Activated CD4-positive, alpha-beta T cell treated with anti-CD3 and anti-CD28 coated beads, Interleukin-2, Interleukin-6, amounts not matched to agents 100 ng/mL and 50 ng/mL, durations not matched to agents 16 hours and 8 hours (primary cell): ENCODE measurements at places on chromosomes 7 and 10.

- no peak for DNase-seq
Observed at GRCh38 chr7:132742189-132742612, 165.9 kb upstream of the PLXNA4 start.

DNA sequence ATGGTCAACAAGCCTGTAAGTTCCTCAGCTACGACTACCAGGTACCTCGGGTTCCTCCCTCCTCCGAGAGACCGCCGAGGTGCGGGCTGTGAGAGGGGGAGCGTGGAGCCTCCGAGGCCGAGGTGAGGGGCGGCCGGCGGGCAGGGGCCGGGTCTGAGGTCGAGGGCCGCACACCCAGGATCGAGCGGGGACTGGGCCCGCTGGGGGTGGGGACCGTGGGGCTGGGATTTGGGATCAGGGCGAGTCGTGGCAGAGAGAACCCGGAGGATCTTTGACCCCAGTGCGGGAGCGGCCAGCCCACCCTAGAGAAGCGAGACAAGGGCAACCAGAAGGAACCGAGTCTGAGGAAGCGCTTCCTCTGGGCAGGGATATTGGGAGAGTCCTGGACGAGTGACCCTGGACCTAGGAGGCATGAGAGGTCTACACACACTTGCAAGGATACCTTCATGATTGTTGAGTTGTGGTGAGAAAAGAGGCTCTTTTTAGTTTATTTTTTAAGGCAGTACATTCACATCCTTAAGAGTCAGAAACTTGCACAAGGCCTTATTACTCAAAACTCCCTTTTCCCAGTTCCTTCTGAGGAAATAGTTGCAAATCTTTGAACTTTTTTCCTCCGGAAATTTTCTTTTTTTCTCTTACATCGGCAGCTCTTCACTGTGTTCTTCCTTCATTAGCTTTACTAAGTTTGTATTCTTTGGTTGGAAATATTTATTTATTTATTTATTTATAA lies 395 bp downstream of the ZNF487 start:
- no peak for DNase-seq

GRCh38 chr10:46035923-46036849 lies 5.8 kb upstream of the NCOA4 start:
- DNase-seq = no peak

- no peak for DNase-seq
Observed at GRCh38 chr10:131724891-131725580, 175.8 kb upstream of the PPP2R2D start.

DNA sequence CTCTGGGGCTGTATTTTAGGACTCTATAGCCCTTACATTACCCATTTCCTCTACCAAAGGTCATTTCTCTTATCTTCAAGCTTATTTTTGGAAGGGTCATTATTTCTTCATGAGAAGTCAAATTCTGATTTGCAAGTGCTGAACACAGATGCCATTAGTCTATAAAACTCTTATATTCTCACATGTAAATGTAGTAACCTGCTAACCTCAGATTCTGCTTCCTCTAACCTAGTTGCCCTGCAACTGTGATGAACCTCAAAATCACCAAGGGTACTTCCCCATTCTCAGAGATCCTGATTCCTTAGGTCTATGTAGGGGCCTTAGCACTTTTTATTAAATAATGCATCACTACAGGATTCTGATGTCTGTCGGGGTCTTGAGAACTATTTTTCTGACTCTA lies 6.3 kb downstream of the FAS start:
- no peak for DNase-seq

- no peak for DNase-seq
Observed at GRCh38 chr7:156673454-156673853, 32.9 kb downstream of the RNF32 start.

DNA sequence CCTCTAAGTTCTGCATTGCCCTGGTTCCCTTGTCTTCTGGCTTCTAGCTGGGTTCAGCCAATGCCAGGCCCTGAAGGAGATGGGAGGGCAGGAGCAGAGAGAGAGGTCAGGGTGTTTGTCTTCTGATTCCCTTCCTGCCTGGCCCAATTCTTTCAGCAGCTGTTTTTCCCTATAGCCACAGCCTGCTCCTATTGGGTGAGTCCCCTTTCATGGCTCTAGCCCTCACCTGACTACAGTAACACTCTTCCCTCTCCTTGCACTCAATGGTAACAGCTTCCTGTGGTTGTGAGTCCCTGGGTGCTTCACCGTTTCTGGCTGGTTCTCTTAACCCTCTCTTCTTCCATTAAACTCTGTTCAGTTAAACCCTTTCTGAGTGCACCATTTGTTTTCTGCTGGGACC lies 17.1 kb downstream of the NPFFR1 start:
- no peak for DNase-seq

DNA sequence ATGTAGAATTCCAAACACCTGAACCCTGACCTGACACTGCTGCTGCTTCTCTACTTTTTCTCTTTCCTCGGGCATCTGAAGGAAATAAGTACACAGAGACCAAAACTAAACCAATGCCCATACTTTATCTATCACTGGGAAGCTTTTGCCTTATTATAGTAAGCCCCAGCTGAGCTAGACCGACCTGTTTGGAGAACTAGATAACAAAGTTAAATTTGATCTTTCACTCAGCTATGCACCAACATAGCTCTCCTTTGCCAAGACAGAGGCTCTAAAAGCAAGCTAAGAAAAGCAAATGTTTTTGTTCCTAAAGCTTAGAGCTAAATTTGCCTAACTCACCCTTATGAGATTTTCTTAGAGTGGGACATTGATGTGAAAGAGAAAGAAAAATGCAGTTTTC lies 39.1 kb downstream of the NHLRC2 start:
- no peak for DNase-seq

GRCh38 chr7:95582578-95583293 lies 13.6 kb downstream of the PDK4 start:
- DNase-seq = no peak

- DNase-seq = no peak
Observed at GRCh38 chr7:139588632-139589031, 65.1 kb downstream of the CLEC2L start.

DNA sequence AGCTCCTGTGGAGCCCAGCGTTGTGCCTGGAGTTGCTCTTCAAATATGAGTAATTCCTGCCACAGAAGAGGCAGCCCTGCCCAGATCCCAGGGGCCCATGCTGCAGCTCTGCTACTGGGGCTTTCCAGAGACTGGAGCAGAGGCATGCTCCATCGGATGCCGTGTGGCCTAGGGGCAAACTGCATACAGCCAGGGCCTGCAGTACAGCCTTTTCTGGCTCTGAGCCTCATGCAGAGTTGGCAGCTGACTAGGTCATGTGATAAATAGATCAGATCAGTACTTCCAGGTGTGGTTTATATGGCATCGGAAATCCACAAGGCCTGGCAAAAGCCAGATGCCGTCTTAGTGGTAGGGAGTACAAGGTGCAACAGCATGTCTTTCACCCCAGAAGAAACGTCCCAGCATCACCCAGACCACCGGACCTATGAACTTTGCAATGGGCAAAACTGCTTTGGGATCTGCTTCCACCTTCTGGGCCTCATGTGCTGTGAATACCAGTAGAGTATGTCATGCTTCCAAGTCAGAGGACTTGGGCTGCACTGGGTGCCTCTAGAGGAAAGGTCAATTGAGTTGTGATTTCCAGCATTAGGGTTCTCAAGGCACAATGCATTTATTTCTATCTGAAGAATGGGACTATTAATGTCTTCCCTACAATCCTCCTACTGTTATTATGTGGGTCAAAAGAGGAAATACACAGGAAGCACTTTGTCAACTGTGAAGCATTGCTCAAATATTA lies 250.7 kb upstream of the ZNF32 start:
- no peak for DNase-seq

- no peak for DNase-seq
Observed at GRCh38 chr7:51135576-51135975, 181.0 kb downstream of the COBL start.

GRCh38 chr10:102783568-102783967 lies 39.8 kb downstream of the WBP1L start:
- DNase-seq = no peak

GRCh38 chr7:106281585-106282318 lies 3.0 kb downstream of the NAMPT start:
- DNase-seq = peak; percentile 60

DNA sequence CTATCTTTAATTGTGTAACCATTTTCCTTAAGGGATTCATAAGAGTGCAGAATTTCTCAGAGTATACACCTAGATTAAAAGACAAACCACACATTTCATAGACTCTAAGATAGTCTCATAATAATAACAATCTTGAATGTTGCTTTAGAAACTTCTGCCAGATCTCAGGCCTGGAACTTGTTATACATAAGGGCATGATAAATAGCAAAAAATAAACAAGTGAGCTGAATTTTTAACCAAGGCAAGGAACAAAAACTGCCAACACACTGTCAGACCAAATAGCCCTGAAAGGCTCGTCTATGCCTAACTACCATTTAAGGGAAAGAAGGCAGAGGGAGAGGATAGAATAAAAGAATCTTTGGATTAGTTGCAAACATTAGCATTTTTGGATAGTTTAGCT lies 65.8 kb upstream of the SEMA3C start:
- DNase-seq = no peak

DNA sequence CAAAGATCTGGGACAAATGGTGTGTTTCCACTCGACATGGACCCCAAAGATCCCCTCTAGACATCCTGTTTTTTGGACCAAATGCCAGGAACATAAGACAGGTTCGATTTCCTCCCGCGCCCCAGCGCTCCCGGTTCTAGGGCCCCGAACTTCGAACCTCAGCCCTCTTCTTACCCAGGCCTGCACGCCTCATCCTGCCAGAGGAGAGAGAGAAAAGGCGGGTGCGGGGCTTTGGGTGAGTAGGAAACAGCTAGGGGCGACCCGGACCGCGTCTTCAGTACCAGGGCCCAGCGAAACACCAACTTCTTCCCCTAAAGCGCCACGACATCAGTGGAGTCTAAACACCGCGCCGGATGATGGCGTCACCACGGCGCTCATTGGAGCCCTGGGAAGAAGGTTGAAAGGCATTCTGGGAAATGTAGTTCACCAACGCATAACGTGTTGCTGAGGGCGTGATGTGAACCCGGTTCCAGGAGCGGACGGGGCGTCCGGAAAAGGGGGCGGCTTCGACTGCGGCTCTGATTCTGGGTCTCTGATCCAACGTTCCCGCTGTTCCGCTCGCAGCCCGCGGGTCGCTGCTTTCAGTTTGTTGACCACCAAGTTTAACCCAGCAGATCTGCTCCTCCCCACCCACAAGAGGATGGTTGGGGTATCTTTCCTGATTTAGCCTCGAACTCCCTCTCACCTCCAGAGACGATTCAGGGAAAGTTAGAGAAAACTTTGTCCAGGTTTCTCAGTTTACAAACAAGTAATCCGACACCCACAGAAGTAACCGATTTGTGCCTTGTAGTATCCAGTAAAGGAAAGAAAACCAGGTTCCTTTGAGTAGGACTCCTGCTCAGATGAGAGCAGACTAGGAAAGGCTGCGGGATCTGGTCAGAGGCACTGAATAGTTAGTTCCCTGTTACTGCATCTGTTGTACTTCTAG lies at the start of gene BET1:
TSS of gene BET1 (minus strand) at position 332 of the 928 bp plus-strand sequence. CDS start at position 193, 139 bp downstream.
- peak; percentile 95 for DNase-seq

GRCh38 chr10:100008142-100008522 lies 1.6 kb downstream of the DNMBP start:
- no peak for DNase-seq

DNA sequence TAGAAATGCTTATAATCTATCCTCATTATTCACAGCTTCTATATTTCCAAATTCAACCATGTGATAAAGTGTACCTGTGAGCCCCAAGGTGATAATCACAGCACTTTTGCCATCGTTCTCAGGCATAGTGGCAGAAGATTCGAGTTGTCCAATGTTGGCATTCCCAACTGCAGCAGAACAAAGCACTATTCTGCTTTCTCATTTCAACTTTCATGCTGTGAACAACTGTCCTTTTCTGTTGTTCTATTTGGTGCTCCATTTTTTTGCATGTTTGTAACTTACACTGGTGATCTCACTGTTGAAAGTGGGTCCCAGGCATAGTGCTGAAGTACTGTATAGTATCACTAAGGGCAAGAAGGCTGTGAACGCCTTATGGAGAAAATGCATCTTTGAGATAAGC lies 438.2 kb downstream of the PAXIP1 start:
- no peak for DNase-seq

- DNase-seq = no peak
Observed at GRCh38 chr7:3984456-3984855, 683.4 kb downstream of the SDK1 start.

DNA sequence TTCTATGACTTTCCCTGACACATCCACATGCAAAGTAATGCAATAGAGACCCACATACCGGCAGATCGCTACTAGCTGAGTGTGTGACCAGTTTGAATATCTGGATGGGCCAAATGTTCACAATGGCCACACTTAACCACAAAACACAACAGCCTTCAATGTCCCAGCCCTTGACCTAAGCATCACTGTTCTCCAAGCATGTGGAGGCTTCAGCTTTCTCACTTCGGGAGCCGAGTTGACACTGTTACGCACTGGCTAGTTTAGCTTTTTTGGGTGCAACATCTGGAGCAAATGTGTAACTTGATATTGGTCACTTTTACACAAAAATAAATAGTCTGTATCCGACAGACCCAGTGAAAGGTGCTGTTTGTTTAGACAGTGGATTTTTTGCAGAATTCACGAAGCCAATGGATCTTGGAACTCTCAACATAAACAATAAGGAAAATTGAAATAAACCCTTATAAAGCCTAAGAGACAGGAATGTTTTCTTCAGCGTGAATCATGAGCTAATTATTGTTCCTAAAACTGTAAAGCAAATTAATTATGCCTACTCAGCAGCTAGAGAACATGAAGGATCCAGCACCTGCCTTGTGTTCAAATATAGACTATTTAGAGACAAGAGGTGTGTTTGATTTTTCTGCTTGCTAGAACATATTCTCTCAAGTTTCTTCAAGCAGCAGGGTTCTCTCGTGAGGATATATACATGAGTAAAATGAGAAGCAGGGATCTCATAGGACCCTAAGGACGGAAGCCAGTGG lies 117.6 kb upstream of the JCAD start:
- DNase-seq = no peak

GRCh38 chr7:123816916-123817315 lies 28.1 kb upstream of the HYAL4 start:
- no peak for DNase-seq

GRCh38 chr7:44713680-44714335 lies 34.8 kb upstream of the ZMIZ2 start:
- no peak for DNase-seq

- no peak for DNase-seq
Observed at GRCh38 chr10:66176772-66177171, 749.1 kb upstream of the LRRTM3 start.

- DNase-seq = no peak
Observed at GRCh38 chr7:17588730-17589129, 290.3 kb downstream of the AHR start.

- DNase-seq = no peak
Observed at GRCh38 chr7:139603282-139603681, 79.8 kb downstream of the CLEC2L start.

DNA sequence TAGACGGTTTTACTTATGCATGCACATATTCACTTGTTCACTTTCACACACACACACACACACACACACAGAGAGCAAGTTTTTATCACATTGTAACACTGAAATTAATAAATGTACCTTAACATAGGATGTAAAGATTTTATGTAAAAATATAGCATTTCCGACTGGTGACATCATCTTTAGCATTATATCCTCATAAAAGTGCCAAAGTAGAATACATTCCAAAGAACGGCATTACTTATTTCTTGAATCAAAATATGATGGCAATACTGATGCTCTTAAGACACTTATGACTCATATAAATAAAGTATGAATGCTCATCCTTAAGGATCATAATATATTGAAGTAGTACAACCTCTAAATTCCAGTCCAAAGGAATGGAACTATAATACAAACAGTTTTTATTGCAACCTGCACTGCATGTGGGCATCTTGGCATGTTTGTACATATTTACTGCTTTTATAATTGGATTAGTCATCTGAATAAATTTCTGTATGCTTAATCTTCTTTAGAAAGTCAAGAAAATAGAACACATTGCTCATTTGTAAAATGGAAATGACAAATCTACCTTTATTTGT lies 290.0 kb upstream of the SEMA3A start:
- DNase-seq = no peak

GRCh38 chr7:72335561-72336381 lies 76.4 kb downstream of the CALN1 start:
- DNase-seq = no peak
